ENCODE measurements at places on chromosomes 4 and X.

DNA sequence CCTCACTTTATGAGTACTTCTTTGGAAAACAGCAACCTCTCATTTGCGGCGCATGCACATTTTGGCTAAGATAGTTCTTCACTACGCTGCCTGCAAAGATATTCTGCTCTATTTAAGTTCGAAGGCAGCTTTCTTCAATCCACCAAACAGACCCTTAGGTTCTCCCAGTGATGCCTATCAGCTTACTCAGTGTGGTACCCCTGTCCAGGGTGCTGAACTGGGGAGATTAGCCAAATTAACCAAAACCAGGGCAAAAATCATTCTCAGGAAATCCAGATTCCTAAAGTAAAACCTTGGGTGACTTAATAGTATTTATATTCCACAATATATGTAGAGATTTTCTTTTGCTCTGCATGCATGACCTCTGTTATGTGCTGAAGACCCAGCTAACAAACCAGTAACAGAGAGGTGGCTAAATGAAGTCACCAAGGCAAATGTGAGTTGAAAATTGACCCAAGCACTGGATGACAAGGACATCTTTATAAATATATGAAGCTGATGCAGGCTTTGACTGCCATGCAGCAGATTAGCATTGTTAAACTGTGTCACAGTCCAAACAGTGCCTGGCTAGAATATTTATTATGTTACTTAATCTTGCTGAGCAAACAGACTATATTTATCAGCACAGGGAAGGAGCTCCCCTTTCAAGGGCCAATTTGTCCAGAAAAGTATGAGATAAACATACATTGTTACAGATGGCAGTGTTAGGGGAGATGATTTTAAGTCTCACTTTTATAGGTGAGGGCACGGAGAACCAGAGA lies 418.2 kb downstream of the STIM2 start:
- DNase-seq: peak; percentile 4

DNA sequence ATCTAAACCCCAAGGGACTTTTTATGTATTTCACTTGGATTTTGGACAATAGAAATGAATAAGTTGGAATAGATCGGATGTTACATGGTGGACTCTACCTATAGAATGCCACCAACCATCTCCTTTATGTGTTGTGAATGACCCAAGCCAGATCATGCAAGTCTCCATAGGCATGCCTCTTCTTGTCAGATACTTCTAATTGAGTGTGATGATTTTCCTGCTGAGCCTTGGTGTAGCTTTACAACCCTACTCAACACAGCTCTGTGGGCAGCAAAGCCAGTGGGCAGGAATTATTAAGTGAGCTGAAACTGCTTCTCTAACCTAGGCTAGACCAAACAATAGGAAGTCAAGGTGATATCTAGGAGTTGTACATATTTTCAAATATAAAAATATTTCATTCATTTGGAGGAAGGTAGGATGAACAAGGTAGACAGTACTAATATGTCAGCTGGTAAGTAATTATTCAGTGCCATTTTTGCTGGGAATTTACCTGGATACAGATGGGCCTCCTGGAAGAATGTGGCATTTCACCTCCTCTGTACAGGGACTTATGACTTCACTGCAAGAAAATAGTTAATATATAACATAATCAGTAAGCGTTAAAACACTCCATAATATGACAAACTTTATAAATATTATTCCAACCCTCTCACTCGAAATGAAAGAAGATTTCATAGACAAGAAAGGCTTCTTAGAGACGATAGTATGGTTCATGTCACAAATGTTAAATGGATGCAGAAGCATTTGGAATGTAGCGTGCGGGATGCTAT lies 298.0 kb upstream of the FAT1 start:
- DNase-seq: no peak

GRCh38 chr4:17787315-17787714 lies 5.9 kb upstream of the FAM184B start:
- peak; percentile 63 for DNase-seq

DNA sequence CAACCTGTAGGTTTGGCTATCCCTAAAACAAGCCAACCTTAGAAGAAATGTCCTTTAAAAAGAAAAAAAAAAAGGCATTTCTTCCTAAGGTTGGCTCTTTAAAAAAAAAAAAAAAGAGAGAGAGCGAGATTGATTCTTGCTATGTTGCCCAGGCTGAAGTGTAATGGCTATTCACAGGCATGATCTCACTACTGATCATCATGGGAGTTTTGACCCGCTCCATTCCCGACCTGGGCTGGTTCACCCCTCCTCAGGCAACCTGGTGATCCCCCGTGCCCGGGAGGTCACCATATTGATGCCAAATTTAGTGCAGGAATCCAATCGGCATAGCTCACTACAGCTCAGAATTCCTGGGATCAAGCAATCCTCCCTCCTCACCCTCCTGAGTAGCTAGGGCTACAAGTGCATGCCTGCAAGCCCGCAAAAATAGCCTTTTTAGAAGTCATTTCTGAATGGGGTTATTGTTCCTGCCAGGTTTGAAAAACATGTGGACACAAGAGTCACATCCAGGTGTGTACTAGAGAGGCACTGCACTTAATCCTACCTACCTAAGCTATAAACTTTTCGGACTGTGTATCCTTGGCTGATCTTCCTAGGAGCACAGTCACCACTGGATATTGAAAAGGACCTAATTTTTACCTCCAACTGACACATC lies 61.4 kb upstream of the ZCCHC13 start:
- DNase-seq: no peak

DNA sequence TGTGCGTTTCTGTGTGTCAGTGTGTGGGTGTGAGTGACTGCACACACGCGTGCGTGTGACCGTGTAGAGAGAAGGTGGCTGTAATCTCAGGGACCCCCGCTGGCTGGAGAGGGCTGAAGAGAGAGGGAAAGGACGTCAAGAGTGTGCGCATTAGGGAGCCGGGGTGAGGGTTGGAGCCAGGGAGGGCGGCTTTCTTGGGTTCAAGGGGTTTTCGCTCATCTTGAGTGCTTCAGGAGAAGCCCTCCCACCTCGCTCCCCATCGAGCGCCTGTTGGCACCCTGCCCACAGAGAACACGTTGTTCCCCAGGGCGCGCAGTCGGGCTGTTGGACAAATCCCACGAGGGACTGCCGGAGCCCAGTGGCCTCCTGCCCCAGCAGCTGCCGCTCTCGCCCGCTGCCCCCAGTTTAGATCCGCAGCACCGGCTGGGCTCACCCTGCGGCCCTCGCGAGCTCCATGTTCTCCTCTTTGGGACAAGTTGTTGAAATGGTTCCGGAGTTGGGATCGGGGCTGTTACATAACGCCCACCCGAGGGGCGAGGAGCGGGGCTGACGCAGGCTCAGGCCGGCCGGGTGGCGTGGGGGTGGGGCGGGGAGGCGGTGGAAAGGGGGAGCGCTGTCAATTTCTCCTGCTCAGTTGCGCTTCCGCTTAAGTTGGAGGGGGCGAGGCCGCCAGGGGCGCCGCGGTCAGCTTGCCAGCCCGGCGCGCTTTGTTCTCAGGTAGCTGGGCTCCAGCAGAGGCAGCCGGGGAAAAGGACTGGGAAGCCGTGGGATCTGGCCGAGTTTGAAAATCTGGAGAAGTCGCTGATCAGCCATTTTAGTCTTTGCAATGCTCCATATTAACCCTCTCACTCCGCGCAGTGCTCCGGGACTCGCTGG lies 1.6 kb downstream of the GRIA2 start:
- no peak for DNase-seq

DNA sequence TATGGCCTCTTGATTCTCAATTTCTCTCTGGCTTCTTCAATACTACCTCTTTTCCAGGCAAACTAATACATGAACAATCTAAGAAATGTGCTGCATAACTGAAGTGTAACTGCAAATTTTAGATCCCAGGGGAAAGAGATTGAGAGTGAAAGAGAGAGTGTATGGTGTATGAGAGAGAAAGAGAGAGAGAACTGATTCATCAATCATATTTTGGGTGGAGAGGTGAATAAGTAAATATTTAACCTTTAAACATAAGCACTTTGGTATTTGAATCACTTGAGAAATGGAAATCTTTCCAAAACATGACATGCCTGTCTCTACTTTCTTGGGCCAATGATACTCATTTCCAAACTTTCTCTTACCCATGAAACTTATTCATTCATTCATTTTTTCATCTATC lies 147.2 kb upstream of the DIPK2B start:
- peak; percentile 23 for DNase-seq

- no peak for DNase-seq
These were observed 1569.9 kb upstream of the ADGRL3 start for GRCh38 chr4:59630235-59630634.

DNA sequence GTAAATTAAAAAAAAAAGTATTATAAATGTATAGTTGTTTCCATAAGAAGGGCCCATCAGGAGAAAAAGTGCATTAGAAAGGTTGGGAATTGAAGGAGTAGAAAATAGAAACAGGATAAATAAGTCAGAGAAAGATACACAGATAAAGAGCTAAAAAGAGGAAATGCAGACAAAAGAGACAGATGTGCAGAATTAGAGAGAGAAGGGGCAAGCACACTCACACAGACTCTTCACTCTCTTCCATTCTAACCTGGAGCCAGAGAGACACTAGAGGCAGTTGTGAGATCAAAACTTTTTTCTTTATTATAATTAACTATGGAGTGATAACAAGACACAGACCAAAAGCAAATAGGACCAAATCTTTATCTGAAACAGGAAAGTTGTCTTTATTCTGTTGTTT lies 134.1 kb downstream of the CEP135 start:
- no peak for DNase-seq

GRCh38 chrX:132875650-132876522 lies 82.5 kb downstream of the HS6ST2 start:
- no peak for DNase-seq

DNA sequence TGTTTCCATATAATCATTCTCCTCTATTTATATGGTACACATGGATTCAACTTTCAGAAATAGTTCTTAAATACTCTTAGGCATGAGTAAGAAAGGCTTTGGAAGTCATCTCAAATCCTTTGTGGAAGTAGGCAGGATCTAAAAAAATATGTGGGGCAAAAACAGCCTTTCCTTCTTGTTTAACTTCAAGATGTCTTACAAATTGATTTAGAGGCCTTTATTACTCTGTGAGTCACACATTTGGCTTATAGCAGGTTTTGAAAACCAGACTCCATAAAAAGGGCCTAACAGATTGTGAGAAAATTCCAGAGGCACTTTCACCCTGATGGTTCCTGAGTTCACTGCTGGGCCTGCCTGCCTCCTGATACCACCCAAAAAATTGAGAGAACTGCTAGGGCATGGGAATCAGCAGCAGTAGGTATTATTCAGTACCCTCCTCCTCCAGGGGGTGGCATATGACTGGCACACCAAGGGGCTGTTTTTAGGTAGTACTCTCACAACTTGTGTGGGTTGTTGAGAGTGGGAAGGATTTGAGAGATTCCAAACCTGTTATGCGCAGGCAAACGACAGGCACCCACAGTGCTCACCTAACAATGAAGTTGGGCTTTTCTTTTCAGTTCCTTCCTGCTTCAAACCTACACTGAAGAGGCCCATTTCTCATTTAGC lies 162.7 kb upstream of the MBNL3 start:
- no peak for DNase-seq

GRCh38 chr4:156788782-156789181 lies 182.8 kb downstream of the PDGFC start:
- no peak for DNase-seq

- DNase-seq: peak; percentile 55
These were observed 1321.1 kb downstream of the RAPGEF2 start for GRCh38 chr4:160423879-160424451.

DNA sequence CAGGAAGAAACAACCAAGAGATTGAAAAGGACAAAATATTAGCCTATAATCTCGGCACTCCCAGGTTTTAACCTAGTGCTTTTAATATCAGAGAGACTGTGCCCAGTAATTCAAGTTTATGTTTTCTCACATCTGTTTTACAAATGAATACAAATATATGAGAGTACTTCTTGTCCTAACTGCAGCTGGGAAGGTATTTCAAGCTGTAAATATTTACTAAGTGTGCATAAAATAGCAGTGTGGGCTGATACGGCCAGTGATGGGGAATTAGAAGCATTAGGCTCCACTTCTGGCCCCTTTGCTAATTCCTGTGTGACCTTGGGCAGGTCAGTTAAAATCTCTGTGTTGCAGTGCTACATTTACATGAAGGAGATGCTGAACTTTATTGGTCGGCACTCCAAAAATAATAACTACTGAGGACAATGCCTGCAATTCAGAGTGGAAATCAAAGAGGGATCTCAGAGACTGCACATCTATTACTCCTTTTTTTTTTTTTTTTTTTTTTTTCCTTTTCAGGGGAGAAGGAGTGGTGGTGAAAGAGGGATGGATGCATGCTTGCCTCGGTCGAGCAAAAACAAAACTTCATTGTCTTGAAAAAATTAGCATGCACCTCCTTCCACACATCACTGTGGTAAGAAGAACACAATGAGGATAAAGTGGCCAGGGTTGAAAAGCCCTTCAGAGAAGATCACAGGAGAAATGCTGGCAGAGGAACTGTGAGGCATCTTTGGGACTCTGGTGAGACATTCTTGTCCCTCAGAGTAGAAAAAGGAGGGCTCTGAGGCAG lies 44.6 kb upstream of the LNX1 start:
- peak; percentile 14 for DNase-seq

DNA sequence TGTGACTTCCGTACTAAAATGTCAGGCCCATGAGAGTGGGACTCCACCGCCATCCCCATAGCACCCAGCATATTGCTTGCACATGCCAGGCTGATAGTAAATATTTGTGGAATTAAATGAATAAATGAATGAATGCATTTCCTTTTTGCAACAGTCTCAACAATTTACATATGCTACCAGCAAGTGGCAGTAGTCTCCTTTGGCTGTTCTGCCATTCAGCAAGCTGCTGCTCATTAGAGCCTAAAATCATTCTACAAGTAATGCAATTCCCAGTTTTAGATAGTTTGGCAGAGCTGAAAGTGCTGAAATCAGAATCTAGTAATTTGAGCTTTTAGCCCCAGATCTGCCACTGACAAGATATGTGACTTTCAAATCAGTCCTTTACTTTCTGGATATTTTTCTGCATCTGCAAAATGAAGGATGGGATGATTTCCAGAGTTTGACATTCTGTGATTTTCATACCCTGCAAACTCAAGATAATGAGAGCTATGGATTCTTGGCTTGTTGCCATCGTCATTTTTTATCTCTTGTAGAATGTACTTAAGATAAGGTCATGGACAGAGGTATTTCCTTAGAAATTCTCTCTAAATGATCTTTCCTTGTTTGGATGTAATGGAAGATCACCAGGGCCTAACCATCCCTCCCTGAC lies 35.7 kb upstream of the INTS6L start:
- peak; percentile 80 for DNase-seq

GRCh38 chr4:101071241-101071640 lies 276.1 kb downstream of the PPP3CA start:
- no peak for DNase-seq

GRCh38 chr4:10460313-10461047 lies 3.3 kb upstream of the ZNF518B start:
- DNase-seq: no peak

- DNase-seq: no peak
These were observed 29.8 kb upstream of the ESX1 start for GRCh38 chrX:104284507-104284906.

GRCh38 chr4:99414401-99414800 lies 20.7 kb downstream of the ADH7 start:
- DNase-seq: no peak

DNA sequence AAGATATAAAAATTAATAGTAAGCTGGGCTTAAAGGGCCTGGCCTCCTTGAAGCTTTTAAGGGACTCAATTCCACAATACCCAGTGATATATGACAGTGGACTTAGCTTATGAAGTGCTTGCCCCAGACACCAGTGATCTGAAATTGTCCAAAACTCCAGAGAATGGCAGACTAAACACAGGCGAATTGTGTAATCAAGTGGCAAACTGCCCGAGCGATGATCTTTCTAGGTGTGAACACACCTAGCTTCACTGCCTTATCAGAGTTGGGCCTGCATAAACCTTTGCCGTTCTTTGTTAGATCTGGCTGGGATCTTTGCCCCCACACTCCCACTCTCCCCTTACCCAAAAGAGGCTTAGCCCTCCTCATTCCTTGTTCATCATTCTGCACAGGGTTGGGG lies 62.5 kb upstream of the SH3RF1 start:
- no peak for DNase-seq

- no peak for DNase-seq
These were observed 120.6 kb downstream of the REELD1 start for GRCh38 chr4:146334862-146335449.
